ENCODE measurements at places on chromosomes 7 and 10.

DNA sequence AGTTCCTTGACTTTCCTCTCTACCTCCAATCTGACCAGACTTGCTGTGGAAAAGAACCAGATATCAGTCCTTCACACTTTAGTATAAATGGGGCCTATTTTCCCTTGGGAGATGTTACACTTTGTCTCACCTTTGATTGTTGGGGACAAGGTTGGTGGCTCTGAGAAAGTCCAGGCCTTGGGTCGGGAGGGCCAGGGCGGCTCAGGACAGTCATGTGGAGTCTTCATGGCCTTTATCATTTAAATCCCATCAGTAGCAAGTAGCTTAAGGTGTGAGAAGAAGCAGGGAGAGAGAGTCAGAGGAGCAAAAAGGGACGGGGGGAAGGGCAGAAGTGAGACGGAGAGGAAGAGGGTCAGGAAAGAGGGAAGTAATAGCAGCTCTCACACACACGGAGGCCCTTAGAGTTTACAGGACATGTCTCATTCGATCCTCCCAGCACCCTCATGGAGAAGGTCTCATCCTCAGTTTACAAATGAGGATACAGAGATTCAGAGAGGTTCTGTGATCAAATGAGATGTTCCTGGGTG lies 40.5 kb downstream of the TBATA start:
- no peak for DNase-seq

DNA sequence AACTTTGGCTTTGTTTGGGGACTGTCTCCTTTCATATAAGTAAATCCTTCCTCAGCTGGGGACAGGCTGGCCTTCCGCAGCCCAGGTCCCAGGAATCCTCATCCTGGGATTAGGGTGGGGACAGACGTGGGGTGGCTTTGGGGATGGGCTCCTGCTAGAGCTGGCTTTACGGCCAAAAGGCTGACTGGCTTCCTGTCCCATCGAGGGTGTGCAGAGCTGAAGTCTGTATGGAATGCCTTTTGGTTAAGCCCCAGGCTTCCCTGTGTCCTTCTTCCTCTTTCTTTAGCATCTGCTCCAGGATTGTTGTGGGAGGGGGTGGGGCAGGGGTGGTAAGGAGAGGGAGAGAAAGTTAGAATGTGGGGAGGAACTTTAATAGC lies 59.4 kb upstream of the AQP1 start:
- no peak for DNase-seq

DNA sequence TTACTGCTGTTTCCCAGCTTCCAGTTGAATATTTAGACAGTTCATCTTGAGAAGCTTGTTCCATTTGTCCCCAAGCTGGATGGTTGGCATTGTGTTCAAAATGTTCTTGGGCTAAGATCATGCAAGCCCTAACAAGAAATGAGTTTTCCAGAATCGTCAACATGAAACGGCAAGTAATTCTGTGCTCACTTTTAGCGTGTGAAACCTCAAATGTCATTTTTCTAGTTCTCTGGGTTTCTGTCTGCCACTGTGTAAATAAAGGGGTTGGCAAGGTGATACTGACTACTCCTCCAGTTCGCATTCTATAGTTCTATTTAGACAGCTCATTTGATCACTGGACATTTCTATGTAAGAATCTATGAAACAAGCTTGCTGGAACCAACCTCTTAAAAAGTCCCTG lies 194.0 kb downstream of the AHR start:
- DNase-seq, result no peak

DNA sequence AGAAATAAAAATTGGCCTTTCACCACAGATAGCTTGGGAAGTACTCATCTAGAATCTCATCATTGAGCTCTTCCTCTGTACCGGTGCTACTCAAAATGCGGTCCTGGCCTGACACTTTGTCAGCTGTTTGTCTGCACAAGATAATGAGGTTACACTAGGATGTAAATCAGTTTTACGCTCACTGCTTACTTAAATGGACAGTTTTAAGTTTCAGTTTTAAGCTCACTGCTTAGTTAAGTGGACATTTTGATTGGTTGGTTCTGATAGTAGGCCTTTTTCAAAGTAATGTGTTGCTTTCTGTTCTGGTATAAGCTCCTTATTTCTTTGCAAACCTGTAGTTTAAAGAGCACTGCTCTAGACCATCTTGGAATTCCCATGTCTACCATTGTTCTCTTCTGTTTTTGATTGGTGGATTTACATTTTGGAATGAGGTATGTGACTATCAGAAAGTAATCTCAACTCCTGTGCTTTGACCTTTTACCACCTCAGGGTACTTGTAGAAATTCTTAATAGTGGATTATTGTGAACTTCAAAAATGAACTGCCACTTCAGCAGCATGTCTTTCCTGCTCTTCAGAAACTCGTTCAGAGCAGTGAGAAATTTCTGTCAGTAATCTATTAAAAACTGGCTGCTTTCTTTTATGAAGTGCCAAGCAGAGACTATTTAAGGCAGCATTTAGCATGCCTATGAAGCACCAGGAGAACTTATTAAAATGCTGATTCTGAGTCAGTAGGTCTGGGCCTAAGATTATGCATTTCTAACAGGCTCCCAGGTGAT lies 55.0 kb downstream of the C1GALT1 start:
- no peak for DNase-seq

DNA sequence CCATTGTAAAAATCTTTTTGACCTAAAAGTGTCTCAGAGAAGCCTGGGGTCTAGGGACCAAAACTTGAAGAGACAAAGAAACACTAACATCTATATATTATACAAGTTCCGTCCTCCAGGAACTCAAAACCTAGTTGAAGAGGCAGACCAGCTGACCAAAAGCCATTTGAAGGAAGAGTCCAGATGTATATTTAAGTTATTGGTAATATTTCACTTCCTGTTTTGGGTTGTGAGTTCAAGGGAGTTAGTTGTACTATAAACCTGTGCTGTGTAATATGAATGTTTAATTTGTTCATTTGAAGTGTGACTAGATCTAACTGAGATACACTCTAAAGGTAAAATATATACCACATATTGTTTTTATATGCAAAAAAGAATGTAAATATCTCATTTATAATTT lies 45.0 kb downstream of the CDK1 start:
- DNase-seq, result no peak

- DNase-seq, result no peak
These were observed 14.5 kb upstream of the CPA1 start for GRCh38 chr7:130365511-130366441.

GRCh38 chr7:3455806-3456595 lies 154.9 kb downstream of the SDK1 start:
- no peak for DNase-seq

DNA sequence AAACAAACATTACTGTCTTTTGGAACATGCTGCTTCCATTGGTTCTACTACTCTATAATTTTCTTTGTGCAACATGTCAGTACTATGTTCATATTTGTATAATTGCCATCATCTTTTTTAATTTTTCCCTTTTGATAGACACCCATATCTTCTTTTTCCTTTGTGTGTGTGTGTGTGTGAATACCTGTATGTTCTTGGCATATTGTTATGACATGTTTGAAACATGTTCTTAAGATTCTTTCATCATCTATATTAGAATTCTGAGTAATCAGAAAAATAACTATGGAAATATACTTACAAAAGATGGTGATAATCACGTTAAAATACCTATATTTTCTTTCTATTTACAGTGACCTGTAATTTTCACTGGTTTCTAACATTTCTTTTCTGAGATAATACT lies 3.5 kb upstream of the CDK6 start:
- DNase-seq, result no peak

DNA sequence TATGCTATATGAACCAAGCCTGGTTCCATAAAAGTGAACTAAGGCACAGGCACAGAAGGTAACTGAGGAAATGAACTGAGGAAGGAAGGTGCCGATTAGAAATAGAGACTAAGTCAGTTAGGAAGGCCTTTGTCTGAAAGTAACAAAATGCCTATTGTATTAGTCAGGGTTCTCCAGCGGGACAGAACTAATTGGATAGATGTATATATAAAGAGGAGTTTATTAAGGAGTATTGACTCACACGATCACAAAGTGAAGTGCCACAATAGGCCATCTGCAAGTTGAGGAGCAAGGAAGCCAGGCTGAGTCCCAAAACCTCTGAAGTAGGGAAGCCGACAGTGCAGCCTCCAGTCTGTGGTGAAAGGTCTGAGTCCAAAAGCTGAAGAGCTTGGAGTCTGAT lies 13.9 kb upstream of the PLXNA4 start:
- no peak for DNase-seq

- DNase-seq, result no peak
These were observed 232.3 kb downstream of the MAGI2 start for GRCh38 chr7:79221211-79221610.

GRCh38 chr10:381805-382204 lies 246.6 kb downstream of the ZMYND11 start:
- DNase-seq, result no peak

DNA sequence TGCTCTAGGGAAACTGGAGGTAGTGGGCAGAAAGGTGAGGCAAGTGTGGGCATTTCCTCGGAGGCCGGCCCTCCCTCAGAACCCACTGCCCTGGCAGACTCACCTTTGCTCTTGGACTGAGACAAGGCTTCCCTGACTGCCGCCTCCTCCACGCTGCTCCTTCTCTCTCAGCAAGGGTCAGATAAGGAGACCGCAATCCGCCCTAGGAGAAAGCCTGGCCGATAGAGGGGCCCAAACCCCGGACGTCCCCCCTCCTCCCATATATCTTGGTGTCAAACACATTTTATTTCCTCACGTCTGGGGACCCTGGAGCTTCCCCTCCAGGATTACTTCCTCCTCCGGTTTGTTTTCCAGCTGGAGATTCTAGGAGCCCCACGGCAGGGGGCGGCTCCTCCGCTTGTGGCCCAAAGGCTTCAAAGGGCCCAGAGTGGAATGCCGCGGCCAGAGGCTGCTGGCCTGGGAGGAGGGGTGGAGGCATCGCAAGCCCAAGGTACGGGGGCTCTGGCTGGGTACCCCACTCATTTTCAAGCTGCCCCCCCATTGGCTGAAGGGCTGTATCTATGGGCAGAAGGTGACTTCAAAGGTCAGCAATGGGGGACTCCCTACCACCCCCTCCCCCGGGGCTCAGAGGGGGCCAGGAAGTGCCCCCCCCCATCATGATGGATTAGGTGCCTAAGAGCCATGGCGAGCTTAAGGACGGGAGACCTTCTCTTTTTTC lies 31.7 kb upstream of the LBX1 start:
- DNase-seq, result no peak

DNA sequence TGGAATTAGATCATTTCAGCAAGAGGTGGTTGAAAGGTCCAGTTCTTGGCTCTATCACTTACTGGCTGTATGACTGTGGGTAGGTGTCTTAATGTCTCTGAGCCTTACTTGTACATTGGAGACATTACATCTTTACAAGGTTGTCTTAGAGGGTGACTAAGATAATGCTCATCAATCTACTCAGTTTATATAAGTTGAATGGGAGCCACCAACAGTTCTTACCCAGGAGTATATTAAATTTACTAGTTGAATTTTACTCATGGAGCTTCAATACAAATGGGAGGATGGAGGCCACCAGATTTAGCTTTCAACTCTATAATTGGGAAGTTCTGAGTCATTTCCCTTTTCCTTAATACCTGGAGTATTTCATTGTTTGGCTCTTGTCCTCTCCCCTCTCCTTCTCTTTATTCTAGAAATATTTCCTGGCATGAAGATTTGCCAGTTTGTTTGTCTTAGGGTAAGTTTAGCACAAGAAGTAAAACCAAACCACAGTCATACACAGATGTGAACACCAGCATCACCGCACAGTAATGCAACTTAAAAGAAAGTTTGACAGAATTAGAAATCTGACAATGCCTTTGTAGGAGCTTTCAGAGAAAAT lies 222.8 kb downstream of the LRMDA start:
- no peak for DNase-seq

GRCh38 chr7:151254316-151254715 lies 5.8 kb upstream of the SMARCD3 start:
- no peak for DNase-seq

GRCh38 chr10:112274831-112275230 lies 8.4 kb upstream of the TECTB start:
- no peak for DNase-seq

GRCh38 chr10:89601728-89602361 lies 43.2 kb downstream of the PANK1 start:
- DNase-seq, result no peak

GRCh38 chr7:127995881-127996215 lies 35.4 kb downstream of the LRRC4 start:
- no peak for DNase-seq

- no peak for DNase-seq
These were observed 50.7 kb downstream of the KCNMA1 start for GRCh38 chr10:77586719-77587415.

DNA sequence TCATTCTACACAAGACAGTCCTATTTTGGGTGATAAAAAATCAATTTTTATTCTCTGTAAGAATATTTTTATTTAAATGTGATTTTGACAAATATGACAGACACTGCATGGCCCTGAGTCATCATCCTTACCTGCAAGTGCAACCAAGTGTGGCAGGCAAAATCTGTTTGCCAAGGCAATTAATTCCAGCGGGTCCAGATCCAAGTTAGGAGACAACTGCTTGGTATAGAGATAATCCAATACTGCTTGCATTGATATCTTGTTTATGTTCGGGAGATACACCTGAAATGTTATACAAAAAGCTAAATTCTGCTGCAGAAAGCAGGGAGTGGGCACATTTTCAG lies 66.2 kb downstream of the RHOBTB1 start:
- no peak for DNase-seq

GRCh38 chr10:91907914-91908336 lies 1.4 kb downstream of the FGFBP3 start:
- no peak for DNase-seq

GRCh38 chr10:125990974-125991373 lies 94.6 kb downstream of the FANK1 start:
- DNase-seq, result no peak

GRCh38 chr10:131676800-131677421 lies 223.9 kb upstream of the PPP2R2D start:
- no peak for DNase-seq

DNA sequence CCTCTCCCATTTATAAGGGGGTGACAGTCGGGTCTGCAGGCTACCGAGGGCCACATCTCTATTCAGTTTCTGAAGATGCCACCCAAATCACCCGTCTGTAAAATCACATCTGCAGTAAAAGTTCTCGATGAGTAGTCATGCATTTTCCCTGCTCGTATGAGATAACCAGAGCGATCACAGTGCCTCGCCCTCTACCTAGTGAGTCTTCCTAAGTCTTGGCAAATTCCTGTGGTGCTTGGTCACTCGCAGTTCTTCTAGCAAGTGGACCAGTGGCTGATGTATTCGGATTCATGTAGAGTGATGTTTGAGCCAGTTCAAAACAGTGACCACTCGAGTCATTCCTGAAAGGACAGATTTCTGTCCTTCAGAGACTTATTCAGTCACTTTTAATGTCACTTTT lies 44.9 kb downstream of the INSYN2A start:
- no peak for DNase-seq

DNA sequence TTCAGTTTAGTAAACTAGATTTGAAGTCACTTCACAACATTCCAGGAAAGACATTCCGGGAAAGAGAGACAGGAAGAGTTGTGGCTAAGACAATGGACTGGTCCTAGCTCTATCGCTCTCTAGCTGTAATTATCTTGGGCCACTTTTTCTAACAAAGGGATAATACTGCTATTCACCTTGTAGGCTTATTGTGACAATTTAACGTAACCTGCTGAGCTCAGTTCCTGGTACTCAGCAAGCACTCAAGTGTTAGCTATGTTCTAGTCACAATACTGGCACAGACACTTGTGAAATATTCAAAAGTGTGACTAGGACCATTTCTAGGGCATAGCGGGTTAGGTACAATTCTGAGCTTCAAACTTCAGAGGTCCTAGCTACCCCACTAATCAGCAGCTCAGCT lies 12.0 kb upstream of the NRCAM start:
- DNase-seq, result no peak

- DNase-seq, result no peak
These were observed 424.4 kb downstream of the GLRX3 start for GRCh38 chr10:130560573-130560972.

- no peak for DNase-seq
These were observed 100.6 kb downstream of the ARHGAP22 start for GRCh38 chr10:48504141-48504885.

GRCh38 chr10:71965623-71966022 lies 1.4 kb downstream of the CHST3 start:
- DNase-seq, result no peak

Data from activated naive CD4-positive, alpha-beta T cell (primary cell).